ENCODE measurements at places on chromosomes 12 and 14.

DNA sequence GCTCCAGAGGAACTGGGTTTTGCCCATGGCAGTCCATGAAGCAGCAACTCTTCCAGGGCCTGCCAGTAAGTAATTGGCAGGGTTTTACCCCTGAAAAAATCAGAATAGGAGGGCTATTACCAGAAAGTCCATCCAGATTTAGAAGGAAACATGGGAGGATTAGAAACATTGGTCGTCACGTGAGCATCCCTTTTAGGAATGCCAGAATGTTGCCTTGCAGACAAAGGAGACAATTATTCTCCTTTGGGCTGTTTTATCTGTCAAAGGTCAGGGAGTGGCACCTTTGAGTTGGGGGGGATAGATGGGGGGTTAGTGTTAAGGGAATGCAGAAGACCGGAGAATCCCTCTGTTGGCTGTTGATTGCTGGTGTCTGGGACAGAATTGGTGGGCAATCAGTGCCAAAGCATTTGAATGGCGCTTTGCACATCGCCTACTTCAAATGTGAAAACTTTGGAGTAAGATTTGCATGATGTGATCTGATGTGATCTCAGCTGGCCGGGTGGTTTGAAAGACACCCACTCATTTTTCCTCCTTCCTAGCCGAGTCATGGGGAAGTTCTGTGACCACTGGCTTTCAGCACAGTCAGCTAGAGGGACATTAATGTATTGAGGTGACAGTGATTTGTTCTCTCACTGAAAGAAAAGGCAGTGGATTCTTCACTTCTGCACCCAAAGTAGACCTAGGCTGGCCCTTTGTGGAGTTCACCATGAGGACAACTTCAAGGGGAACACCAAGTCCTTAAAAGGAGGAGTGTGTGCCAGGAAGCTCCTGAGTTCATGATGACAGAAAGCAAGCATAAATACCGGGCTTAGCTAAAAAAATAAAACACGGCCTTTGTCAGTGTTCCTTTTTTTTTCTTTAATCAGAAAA is 31.4 kb downstream of the FLVCR2 start:
- DNase-seq: no peak

DNA sequence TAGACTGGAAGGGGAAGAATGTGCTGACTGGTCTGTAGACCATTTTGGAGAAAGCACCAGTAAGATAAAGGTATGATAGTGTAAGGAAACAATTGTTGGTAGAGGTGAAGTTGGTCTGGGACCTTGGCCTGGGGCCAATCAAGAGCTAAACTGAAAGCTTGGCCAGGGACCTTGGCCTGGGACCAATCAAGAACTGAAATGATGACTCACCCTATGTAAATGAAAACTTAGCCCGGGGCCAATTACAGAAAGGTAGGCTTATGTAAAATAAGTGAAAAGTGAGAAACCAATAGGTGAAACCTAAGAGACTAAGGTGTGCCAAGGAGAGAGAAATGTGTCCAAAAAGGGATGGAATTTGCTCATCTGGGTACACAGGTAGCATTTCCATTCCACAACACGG is 776.0 kb downstream of the C12orf50 start:
- DNase-seq: peak; percentile 23

GRCh38 chr12:80059102-80059501 is 40.2 kb upstream of the OTOGL start:
- no peak for DNase-seq

GRCh38 chr12:110424237-110424636 is 20.7 kb upstream of the ANAPC7 start:
- no peak for DNase-seq

- DNase-seq: no peak
These were observed 44.6 kb downstream of the HMGA2 start for GRCh38 chr12:65868878-65869277.

- no peak for DNase-seq
These were observed 94.7 kb downstream of the SLC41A2 start for GRCh38 chr12:104863296-104863948.

DNA sequence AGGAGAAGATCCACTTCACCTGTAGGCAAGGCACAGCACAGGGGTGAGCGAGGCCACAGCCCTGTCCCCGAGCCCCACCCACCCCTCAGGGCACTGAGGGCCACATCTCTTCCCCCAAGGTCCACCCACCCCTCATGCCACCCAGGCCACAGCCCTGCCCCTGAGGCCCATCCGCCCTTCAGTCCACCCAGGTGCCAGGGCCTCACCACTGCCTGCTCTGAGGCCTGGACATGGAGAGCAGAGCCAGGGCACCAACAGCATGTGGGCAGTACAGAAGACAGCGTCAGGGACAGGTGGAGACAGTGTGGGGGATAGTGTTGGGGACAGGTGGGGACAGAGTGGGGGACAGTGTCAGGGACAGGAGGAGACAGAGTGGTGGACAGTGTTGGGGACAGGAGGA is 138.3 kb downstream of the TMEM121 start:
- no peak for DNase-seq

DNA sequence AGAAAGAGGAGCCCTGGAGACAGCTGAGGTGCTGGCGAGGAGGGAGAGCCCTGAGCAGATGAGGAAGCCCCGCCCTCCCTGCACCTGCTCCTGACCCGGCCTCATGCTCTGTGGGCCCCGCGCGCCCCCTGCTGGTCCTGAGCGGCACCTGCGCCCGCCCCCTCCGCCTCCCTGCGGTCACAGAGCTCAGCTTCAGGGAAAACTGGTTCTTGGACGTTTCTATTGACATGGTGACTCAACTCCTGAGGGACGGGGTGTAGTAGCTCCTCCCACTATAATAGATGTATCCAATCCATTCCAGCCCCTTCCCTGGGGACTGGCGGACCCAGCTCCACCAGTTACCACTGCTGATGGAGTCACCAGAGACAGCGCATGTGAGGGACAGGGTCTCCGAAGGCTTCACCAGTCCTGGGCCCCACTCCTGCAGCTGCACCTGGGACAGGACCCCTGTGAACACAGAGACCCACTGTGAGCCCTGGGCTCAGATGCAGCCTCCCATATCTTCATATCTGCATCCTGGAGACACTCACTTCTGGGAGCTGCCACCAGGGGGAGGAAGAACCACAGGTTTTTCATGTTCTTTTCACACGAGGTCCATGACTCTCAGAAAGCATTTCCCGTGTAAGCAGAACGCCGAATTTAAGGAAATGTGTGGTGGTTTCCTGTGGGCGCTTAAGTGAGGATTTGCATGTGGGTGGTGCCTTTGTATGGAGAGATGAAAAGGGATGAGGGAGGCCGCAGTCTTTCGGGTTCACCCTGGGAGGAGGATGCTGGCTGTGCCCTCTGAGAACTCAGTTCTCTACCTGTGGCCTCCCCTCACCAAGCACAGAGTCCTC is 1346.4 kb downstream of the TMEM121 start:
- peak; percentile 90 for DNase-seq

- DNase-seq: no peak
These were observed 148.2 kb upstream of the CLEC14A start for GRCh38 chr14:38404100-38404541.

- no peak for DNase-seq
These were observed 139.7 kb downstream of the PRIMA1 start for GRCh38 chr14:93648440-93649168.
